Smooth muscle cell of the coronary artery (primary cell): ENCODE measurements at places on chromosomes 5 and 9. TPM values are rescaled to one million over a fixed set of nuclear protein-coding genes. Genes with fewer than 3 reads are reported as not detected.

The ZNF366 gene
- under 0.01 and 0.12 TPM in 2 replicates for total RNA-seq

The SLC6A18 gene
- total RNA-seq, result not detected in 2 replicates

The YTHDC2 gene
- total RNA-seq, result 13.7 and 20.1 TPM in 2 replicates

The C1QTNF3 gene
- 0.60 and 1.1 TPM in 2 replicates for total RNA-seq

The TERT gene
- total RNA-seq, result not detected in 2 replicates

The FUT7 gene
- total RNA-seq, result not detected in 2 replicates

The TTC23L gene
- total RNA-seq, result 0.12 TPM in 1 of 2 replicates, not detected in the other

The CHSY3 gene
- total RNA-seq, result 4.0 and 8.8 TPM in 2 replicates

The FOXI1 gene
- total RNA-seq, result not detected in 2 replicates

The ELOVL7 gene
- total RNA-seq, result under 0.01 TPM in 1 of 2 replicates, not detected in the other

The C5orf52 gene
- not detected in 2 replicates for total RNA-seq

The CDC25C gene
- 2.3 TPM in 1 of 2 replicates, not detected in the other for total RNA-seq

The KCNV2 gene
- total RNA-seq, result not detected in 2 replicates

The PLPP7 gene
- 11.4 and 11.5 TPM in 2 replicates for total RNA-seq

The CDH9 gene
- total RNA-seq, result not detected in 2 replicates

The DBH gene
- total RNA-seq, result not detected in 2 replicates

The GZMA gene
- total RNA-seq, result 0.08 TPM in 1 of 2 replicates, not detected in the other

The CNTNAP3B gene
- 0.94 and 25.9 TPM in 2 replicates for total RNA-seq
